ENCODE measurements at places on chromosomes 7 and 10.
A peak's percentile ranks its signal among the peaks of the same experiment; 100 is the strongest.

DNA sequence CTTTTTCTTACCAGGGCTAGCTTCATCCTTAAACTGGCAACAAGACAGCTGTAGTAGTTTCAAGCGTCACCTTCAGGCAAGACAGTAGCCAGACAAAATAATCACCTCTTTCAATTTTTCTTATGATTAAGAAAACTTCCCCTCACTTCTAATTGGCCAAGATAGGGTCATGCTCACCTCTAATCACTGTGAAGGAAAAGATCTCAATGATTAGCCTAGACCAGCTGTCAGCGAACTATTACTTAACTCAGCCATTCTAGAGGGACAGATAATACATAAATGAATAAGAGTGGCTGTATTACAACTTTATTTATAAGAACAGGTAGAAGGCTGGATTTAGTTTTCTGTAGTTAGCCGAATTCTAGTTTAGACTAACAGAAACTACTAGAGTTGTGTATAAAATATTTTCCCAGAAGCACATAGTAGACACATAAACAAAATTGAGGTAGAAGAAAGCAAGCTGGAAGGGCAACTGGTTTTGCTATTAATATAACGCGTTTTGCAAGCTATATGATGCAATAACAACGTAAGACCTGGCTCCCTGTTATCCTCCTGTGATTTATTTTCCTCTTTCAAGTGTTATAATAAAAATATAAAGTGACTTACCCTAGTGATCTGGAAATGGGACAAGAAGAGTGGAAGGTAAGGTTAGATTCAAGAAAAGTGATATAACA is 64.3 kb downstream of the ELAPOR2 start:
- no peak overlapping the region for H3K4me3 ChIP-seq
- no peaks in the 10 kb centered on the region for H3K27me3 ChIP-seq
- peaks cover under 1% of the 10 kb centered on the region for H3K4me1 ChIP-seq
- H3K36me3 ChIP-seq, result no peaks in the 10 kb centered on the region
- no peak for ATAC-seq

DNA sequence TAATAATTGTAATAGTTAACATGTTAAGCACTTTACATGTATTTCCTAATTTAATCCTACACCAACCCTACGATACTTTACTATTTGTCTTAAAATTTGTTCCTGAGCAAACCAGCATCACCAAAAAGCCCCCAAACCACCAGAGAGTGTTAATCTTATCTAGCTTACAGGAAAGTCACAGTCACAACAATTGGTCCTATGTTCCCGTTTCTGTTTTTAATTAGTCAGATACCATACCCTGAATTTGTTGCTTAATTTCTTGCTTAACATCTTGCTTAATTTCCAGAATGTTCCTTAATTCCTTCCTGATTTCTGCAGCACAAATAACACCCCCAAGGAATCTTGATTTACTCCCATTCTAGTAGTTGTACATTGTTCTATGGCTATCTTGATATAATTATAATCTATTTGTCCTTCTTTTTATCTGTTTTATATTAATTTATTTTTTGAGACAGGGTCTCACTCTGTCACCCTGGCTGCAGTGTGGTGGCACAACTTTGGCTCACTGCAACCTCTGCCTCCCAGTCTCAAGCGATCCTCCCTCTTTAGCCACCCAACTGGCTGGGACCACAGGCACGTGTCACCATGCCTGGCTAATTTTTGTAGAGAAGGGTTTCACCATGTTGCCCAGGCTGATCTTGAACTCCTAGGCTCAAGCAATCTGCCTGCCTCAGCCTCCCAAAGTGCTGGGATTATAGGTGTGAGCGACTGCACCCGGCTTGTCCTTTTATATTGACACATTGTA is 6.6 kb upstream of the PDSS1 start:
- no peaks in the 10 kb centered on the region for H3K4me1 ChIP-seq
- H3K4me3 ChIP-seq, result no peak overlapping the region
- no peak for ATAC-seq
- H3K36me3 ChIP-seq, result no peaks in the 10 kb centered on the region
- no peak overlapping the region for H3K27ac ChIP-seq

- no peaks in the 10 kb centered on the region for H3K27me3 ChIP-seq
- H3K4me3 ChIP-seq, result no peak overlapping the region
- H3K4me1 ChIP-seq, result peaks cover 76% of the 10 kb centered on the region
- H3K36me3 ChIP-seq, result no peaks in the 10 kb centered on the region
- ATAC-seq, result no peak
Measured at GRCh38 chr7:2108071-2108455, 124.7 kb downstream of the MAD1L1 start.

GRCh38 chr10:98481404-98481945 is 34.7 kb upstream of the HPS1 start:
- no peak overlapping the region for H3K4me3 ChIP-seq
- H3K4me1 ChIP-seq, result no peaks in the 10 kb centered on the region
- no peak overlapping the region for H3K27ac ChIP-seq
- no peak for ATAC-seq
- H3K36me3 ChIP-seq, result peaks cover 13% of the 10 kb centered on the region

- H3K27me3 ChIP-seq, result no peaks in the 10 kb centered on the region
- H3K4me1 ChIP-seq, result peaks cover 19% of the 10 kb centered on the region
- H3K4me3 ChIP-seq, result no peak overlapping the region
- no peak overlapping the region for H3K27ac ChIP-seq
- no peak for ATAC-seq
- H3K36me3 ChIP-seq, result peaks cover 100% of the 10 kb centered on the region
Measured at GRCh38 chr7:135197343-135197742, 14.0 kb downstream of the WDR91 start.

- no peak overlapping the region for H3K4me3 ChIP-seq
- H3K4me1 ChIP-seq, result peaks cover 10% of the 10 kb centered on the region
- no peaks in the 10 kb centered on the region for H3K27me3 ChIP-seq
- no peak overlapping the region for H3K27ac ChIP-seq
Measured at GRCh38 chr10:32005050-32005449, 51.2 kb downstream of the KIF5B start.

GRCh38 chr7:46669028-46669427 is 748.0 kb upstream of the IGFBP3 start:
- no peaks in the 10 kb centered on the region for H3K36me3 ChIP-seq
- H3K27me3 ChIP-seq, result no peaks in the 10 kb centered on the region
- ATAC-seq, result no peak
- no peaks in the 10 kb centered on the region for H3K4me1 ChIP-seq

GRCh38 chr10:78471723-78472550 is 438.3 kb downstream of the RPS24 start:
- H3K4me1 ChIP-seq, result no peaks in the 10 kb centered on the region
- H3K36me3 ChIP-seq, result no peaks in the 10 kb centered on the region
- no peaks in the 10 kb centered on the region for H3K27me3 ChIP-seq

- H3K27ac ChIP-seq, result no peak overlapping the region
- no peak for ATAC-seq
- H3K4me3 ChIP-seq, result no peak overlapping the region
- no peaks in the 10 kb centered on the region for H3K4me1 ChIP-seq
- no peaks in the 10 kb centered on the region for H3K27me3 ChIP-seq
Measured at GRCh38 chr10:70074165-70074564, 21.5 kb downstream of the MACROH2A2 start.

- H3K4me3 ChIP-seq, result no peak overlapping the region
- H3K27ac ChIP-seq, result no peak overlapping the region
- H3K36me3 ChIP-seq, result no peaks in the 10 kb centered on the region
- peaks cover 5% of the 10 kb centered on the region for H3K27me3 ChIP-seq
- no peaks in the 10 kb centered on the region for H3K4me1 ChIP-seq
- ATAC-seq, result no peak
Measured at GRCh38 chr7:132654150-132654549, 77.9 kb upstream of the PLXNA4 start.

DNA sequence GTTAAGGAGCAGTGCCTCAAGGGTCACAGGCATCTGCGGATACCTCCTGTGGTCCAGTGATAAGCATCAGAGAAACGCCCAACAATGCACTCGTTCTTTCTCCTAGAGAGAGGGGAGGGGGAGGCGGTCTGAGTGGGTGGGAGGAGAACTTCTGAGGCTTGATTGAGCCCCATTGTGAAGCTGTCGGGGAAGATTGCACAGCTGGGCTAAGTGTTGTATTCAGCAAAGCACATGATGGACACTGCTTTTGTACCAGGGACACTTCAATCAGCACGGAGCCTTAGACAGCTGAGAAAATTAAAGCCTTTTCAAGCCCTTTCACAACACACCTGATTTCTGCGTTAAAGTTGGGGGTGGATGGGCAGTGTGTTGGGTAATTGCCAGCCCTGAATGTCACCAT is 230.3 kb upstream of the GHITM start:
- H3K27me3 ChIP-seq, result no peaks in the 10 kb centered on the region
- ATAC-seq, result no peak
- H3K4me1 ChIP-seq, result no peaks in the 10 kb centered on the region
- H3K27ac ChIP-seq, result no peak overlapping the region
- no peak overlapping the region for H3K4me3 ChIP-seq
- no peaks in the 10 kb centered on the region for H3K36me3 ChIP-seq

GRCh38 chr10:28327491-28327880 is 24.6 kb upstream of the MPP7 start:
- peak overlapping the region; percentile 67 for H3K27ac ChIP-seq
- H3K4me3 ChIP-seq, result peak overlapping the region; percentile 17
- peaks cover 8% of the 10 kb centered on the region for H3K4me1 ChIP-seq
- ATAC-seq, result no peak

- peaks cover 41% of the 10 kb centered on the region for H3K27me3 ChIP-seq
- no peak for ATAC-seq
- H3K4me1 ChIP-seq, result no peaks in the 10 kb centered on the region
- H3K4me3 ChIP-seq, result no peak overlapping the region
Measured at GRCh38 chr10:129809431-129809830, 154.6 kb downstream of the EBF3 start.

DNA sequence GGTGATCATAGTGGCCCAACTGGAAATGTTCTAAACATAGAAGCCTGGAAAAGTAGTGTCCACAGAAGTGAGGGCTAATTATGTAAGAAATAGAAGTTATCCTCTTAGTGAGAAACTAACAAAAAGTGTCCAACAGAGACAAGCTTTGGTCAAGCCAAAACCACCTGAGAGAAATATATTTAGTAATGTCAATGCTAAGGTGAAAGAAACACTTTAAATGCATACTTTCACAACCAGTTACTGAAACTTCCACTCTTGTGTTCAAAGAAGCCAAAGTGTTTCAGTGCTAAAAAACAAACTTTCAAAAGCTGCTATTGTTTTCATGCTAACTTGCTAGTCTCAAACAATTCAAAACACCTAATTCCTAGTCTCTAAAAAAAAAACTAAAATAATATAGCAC is 18.1 kb downstream of the RAB11FIP2 start:
- H3K4me1 ChIP-seq, result peaks cover 14% of the 10 kb centered on the region
- H3K36me3 ChIP-seq, result no peaks in the 10 kb centered on the region
- no peak overlapping the region for H3K27ac ChIP-seq
- H3K27me3 ChIP-seq, result no peaks in the 10 kb centered on the region
- H3K4me3 ChIP-seq, result no peak overlapping the region
